Stimulated activated CD4-positive, alpha-beta T cell treated with anti-CD3 and anti-CD28 coated beads, Interleukin-12 subunit alpha, Interleukin-12 subunit beta, amount 100 ng/mL, for 48 hours (primary cell): ENCODE measurements at places on chromosomes 16 and 17.

DNA sequence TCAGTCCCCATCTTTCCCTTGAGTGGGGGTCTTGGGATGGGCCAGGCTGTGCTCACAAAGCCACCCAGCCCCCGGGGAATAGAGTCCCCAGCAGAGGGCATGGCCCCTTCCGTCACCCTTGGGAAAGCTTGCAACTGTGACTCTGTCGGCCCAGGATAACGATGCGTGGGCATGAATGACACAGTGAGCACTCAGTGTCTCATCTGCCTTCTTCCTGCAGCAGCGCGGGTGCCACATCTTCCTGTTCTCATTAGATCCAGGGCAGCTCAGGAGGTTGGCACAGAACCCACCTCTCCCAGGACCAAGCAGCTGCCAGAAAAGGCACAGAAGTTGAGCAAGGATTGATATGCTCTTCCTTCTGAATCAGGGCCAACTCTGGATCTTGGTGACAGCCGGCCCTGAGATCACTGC is 84.7 kb downstream of the MRC2 start:
- no peak for DNase-seq

- DNase-seq: no peak
These were observed 426.6 kb downstream of the HAPSTR1 start for GRCh38 chr16:9518051-9518450.

DNA sequence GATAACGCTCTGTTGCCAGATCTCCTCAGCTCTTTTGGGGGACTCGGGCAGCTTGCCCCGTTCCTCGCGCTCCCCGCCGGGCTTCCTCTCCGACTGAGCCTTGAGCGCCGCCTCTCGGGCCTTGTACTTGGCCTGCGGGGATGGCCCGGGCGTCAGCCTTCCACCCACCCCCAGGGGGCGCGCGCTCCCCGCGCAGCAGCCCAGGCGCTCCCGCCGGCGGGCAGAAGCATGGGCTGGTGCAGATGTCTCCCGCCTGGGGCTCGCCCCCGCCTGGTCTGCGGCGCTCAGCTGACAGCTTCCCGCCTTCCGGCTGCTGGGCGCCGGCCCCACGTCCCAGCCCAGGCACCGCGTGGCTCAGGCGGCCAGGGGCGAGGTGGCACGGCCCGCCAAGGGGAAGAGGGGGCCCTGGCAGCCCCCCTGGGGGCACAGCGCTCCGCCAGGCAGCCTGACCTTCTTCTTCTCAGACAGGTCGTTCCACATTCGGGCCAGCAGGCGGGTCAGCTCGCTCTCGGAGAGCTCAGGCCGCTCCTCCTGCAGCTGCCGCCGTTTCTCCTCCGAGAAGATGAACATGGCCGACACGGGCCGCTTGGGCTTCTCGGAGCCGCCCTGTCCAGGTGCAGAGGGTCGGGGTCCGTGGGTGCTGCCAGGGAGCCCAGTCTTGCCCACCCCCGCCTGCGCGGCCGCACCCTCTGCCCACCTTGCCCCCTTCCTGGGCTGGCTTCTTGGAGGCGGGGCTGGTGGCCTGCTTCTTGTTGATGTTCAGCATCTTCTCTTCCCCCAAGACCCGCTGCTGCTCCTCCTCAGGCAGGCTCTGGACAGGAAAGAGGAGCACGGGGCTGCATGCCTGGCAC is 8.9 kb downstream of the UBTF start:
- peak; percentile 86 for DNase-seq

DNA sequence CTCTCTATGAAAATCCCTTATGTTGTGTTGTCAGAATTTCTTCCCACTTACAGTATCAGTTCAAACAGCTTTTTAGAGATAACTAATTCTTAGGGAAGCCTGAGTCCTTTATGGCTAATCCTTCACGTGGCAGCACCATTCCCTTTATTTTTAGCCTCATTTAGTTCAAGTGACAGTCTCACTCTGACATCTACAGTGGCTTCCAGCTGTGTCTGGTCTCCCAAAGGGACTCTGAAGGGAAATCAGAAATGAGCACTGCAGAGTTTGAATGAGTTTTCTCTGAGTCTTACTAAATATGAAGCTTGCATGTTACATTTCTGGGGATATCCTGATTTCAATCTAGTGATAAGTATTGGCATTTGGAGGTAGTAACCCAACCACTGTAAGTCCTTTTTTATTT is 1104.1 kb downstream of the CDH11 start:
- DNase-seq: no peak

DNA sequence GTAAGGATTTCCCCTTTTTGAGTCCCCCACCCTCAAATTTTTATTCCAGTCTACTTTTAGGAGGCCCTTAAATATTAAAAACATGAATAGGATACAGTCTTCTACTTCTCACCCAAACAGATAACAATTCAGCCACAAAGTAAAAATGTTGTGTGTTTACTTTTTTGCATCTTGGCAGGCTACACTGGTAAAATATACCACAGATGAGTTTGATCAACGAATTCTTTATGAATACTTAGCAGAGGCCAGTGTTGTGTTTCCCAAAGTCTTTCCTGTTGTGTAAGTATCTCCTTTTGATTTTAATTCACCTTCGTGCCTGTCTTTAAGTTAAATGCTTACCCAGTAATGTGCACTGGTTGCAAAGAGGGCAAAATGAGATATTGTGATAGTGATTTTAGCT is 34.4 kb upstream of the RAB11FIP4 start:
- DNase-seq: no peak

DNA sequence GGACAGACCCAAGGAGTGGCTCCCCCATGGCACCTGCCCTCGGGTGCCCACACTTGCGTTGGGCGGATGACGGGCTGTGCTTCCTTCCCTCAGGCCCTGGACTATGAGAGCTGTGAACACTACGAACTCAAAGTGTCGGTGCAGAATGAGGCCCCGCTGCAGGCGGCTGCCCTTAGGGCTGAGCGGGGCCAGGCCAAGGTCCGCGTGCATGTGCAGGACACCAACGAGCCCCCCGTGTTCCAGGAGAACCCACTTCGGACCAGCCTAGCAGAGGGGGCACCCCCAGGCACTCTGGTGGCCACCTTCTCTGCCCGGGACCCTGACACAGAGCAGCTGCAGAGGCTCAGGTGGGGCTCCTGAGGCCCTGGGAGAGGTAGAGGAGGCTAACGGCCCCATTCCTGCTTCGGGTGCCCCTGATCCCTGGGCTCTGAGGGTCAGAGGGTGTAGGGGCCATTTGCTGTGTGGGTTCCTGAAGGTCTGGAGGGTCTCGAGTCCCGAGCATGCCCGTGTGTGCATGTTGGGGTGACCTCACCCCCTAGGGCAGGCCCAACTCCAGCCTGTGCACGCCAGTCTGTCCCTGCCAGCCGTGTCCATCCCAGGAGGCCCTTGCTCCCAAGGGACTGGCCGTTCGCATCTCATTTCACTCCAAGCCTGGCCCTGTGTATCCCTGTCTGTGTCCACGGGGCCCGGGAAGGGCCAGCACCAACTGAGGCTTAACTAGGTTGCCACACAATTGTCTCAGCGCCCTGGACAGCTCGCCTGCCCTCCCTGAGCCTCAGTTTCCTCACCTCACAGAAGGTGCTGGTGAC is 10.0 kb downstream of the SLC22A31 start:
- DNase-seq: no peak

GRCh38 chr16:55144651-55145050 is 179.4 kb upstream of the IRX6 start:
- DNase-seq: no peak

DNA sequence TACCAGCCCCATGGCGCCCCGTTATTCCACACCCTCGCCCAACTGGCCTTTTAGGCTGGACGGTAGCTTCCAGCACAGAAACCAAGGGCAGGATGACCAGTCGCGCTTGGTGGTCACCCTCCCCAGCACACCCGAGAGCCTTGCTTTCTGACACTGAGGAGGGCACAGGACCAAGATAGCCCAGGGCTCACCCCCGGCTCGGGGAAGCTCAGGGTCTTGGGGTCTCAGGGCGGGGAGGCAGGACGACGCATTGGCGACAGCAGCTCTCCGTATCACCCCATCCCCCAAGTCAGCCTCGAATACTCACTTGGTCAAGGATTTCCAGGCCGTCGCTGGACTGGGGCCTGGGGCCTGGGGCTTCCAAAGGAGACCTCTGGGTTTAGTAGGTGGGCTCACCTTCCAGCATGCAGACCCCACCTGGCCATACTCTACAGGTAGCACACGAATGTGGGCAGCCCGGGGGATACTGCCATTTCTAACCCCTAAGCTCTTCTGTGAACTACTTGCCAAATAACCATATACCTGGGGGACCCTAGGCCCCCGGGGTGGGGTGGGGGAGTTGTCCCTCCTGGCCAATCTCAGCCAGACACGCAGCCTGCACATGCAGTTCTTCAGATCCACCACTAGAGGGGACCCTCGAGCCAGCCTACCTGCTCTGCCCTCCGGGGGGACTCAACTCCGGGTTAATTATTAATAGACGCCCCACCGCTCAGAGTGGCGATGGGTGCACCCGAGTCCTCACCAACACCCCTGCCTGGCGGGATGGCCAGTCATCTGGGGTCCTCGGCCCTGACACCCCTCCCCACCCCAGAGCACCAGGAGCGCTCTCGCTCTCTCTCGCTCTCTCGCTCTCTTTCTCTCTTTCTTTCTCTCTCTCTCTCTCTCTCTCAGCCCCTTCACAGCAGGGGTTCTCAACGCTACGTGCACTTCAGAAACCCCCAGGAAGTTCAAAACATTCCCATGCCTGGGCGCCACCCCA is 30.0 kb downstream of the TBC1D16 start:
- peak; percentile 39 for DNase-seq

DNA sequence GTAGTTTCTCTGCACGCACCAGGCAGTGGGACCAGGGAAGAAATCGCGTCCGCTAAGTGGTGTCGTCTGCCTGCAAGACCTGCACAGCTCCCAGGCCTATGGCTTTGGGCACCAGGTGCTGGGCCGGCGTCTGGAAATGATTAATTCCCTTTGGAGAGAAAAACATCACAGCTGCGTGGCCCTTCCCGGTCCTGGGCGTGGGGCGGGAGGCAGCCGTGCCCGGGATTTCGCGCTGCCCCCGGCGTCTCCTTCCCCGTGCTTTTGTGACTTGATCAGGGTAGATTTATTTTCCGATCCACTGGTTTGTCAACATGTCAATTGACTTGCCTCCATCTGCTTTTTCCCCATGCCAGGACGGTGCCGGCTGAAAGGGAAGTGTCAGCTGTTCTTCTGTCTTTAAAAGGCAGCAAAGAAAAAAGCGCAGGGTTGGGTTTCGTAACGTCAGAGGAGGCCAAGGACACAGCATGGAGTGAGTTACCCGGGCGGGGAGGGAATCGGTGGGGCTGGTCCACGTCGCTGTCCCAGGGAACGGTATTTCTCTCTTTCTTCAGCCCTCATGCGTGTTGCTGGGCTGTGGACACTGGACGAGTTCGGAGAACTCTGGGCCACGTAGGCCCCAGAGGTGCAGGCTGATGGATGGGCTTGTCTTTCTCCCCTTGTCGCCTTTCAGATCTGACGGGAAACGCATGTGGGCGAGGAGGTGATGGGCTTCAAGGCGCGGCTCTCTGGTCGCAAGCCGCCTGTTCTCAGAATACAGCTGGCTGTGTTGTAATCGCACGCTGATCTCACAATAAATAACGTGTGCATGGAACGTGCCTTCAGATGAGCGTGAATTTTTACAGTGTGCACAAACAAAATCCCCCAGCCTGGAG is 188.1 kb upstream of the ZNF469 start:
- DNase-seq: no peak

DNA sequence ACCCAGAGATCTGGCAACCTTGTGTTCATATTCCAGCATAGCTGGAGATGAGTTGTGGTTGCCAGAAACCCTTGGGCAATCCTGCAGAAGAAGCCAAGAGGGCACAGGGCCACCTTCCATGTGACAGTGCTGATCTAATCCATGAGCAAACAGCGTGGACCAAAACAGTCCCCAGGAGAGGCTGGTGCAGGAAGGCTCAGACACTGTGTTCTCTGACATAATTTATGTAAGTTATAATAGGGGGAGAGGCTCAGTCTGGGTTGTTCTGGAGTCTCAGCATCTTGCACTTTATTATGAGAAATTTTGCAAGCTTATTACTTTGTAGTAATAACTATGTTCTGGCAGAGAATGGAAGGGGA is 273.9 kb downstream of the HAPSTR1 start:
- DNase-seq: no peak

- no peak for DNase-seq
These were observed 212.4 kb downstream of the SNX29 start for GRCh38 chr16:12188935-12189249.

GRCh38 chr16:19879241-19879792 is 5.3 kb downstream of the GPRC5B start:
- no peak for DNase-seq

DNA sequence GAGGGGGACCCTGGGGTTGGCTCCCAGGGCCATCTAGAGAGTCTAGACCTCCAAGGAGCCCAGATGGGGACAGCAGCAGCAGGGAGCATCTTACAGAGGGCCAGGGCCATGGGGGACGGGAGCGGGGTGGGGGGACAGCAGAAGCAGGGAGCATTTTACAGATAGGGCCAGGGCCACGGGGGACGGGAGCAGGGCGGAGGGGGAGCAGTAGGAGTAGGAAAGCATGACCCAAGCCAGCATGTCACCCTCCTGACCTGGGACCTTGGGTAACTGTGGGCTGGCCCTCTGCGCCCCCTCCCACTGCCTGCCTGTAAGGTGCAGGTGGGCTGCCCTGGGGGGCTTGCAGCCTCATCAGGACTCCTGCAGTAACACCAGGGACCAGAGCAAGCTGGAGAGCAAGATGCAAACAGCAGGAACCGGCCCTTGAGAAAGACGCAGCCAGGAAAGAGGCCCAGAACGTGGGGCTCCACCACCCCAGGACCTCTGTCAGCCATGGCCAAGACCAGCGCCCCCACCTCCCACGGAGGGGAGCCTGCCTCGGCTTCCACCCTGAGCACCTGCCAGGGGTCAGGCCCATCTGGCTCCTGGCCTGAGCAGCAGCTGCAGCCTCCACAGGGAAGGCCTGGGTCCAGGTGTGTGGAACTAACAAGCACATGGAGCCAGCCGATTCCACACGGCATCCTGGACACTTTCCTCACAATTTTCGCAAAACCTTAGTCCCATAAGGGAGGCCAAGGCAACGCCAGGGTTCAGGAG is 2.4 kb downstream of the ZNF598 start:
- no peak for DNase-seq

- DNase-seq: no peak
These were observed 789 bp downstream of the CSNK1D start for GRCh38 chr17:82272495-82273326.

DNA sequence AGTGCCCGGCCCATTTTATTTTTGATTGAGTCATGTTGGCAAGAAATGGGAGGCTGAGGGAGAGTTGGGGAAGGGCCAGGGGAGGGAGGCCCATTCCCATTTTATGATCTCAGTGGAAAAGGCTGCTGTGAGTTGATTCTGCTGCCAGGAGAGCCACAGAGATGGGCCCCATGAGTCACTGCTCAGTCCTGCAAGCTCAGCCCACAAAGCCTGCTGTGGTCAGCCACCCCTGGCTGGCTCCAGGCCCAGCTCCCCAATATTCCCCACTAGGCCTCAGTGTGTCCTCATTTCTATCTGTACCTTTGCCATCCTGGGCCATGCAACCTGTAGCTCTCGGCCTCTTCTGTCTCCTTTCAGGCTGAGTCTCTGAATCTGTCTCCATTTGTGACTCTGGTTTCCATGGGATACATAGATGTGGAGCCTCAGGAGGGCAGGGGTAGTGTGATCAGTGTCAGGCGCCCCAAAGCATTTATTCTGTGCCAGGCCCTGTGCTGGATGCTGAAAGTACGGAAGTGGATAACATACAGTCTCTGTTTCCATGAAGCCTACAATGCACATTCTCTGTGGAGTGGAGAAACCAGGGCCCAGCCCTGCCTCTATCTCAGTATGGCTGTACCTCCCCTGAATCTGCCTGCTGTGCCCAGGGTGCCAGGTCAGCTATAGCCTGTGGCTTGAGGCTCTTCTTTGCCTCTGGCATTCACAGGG is 1.9 kb upstream of the PLEKHG4 start:
- DNase-seq: no peak
